Activated CD4-positive, alpha-beta T cell treated with anti-CD3 and anti-CD28 coated beads, Interleukin-2, amount 10 ng/mL, durations not matched to agents 7 days and 5 days (primary cell): ENCODE measurements at places on chromosomes 2 and 18.

DNA sequence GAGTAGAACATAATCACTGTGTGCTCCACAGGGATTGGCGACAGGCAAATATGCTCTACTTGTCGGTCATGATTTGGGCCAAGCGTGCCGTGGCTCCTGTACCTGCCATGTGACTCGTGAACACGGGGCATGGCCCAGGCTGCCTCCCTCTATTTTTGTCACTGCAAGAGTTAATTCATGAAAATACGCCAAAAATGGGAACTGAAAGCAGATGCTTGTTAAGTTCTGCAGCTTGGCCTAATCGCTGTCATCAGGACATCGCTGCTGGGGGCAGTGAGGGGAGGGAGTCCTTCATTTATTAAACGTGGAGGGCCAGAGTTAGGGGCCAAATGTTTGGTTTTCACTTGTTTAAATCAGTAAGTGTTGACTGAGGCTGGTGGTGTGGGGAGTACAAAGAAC, 177.8 kb downstream of the BCL2 start:
- peaks cover 74% of the 10 kb centered on the region for H3K4me1 ChIP-seq
- peaks cover 54% of the 10 kb centered on the region for H3K36me3 ChIP-seq
- DNase-seq, result no peak
- no peaks in the 10 kb centered on the region for H3K27me3 ChIP-seq

- no peak overlapping the region for H3K27ac ChIP-seq
- H3K27me3 ChIP-seq, result no peaks in the 10 kb centered on the region
- DNase-seq, result no peak
- no peaks in the 10 kb centered on the region for H3K4me1 ChIP-seq
Measured at GRCh38 chr2:237782181-237782580, 16.4 kb upstream of the RBM44 start.

DNA sequence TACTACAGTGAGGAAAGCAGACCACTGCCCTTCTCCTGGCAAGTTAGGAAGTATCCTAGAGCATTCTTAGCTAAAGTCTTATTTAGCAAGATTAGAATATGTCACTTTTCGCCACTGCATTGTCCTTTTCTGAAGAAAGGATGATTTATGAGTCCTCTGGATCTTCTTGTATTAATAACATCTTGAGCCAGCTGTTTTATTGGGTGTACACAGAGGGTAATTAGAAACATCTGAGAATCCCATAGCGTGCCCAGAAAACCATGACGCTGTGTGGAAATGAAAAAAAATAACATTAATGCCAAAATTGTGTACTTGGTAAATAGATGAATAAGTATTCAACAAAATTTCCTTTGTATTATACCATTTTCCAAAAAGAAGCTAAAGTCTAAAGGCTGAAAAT, 198.7 kb downstream of the LTBP1 start:
- no peaks in the 10 kb centered on the region for H3K4me1 ChIP-seq
- no peaks in the 10 kb centered on the region for H3K36me3 ChIP-seq
- no peak overlapping the region for H3K27ac ChIP-seq

DNA sequence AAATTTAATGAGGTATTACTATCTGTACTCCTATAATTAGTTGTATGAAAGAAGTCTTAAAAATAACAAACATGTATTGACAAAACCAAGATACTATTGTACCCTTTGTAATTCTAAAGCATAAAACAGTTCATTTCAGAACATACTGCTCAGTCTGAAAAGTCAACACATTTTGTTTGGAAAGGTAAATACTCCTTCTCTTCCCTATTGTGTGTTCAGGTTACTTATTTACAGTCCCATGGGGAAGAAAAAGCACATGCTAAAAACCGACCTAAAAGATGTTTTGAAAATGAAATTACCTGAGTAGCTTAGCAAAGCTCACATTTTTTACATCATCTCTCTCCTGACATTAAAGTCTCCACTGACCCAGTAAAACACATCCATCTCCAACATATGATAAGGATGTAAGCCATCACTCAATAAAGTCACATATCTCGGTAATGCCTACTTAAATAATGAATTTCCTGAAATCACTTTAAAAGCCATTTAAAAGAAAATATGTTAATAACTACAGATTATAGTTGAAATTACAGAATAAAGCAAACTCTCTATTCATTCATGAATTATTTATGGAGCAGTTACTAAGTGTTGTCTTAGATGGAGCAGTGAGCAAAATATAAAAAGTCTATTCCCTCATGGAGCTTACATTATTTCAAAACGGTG, 75.6 kb upstream of the FZD5 start:
- no peak for DNase-seq
- H3K36me3 ChIP-seq, result no peaks in the 10 kb centered on the region
- peaks cover 8% of the 10 kb centered on the region for H3K4me1 ChIP-seq
- no peak overlapping the region for H3K27ac ChIP-seq

- H3K27ac ChIP-seq, result no peak overlapping the region
- H3K4me1 ChIP-seq, result peaks cover 4% of the 10 kb centered on the region
- no peak for DNase-seq
- H3K4me3 ChIP-seq, result no peak overlapping the region
Measured at GRCh38 chr2:39541011-39541930, 104.2 kb upstream of the MAP4K3 start.
